ENCODE measurements at places on chromosomes 12 and 14.

DNA sequence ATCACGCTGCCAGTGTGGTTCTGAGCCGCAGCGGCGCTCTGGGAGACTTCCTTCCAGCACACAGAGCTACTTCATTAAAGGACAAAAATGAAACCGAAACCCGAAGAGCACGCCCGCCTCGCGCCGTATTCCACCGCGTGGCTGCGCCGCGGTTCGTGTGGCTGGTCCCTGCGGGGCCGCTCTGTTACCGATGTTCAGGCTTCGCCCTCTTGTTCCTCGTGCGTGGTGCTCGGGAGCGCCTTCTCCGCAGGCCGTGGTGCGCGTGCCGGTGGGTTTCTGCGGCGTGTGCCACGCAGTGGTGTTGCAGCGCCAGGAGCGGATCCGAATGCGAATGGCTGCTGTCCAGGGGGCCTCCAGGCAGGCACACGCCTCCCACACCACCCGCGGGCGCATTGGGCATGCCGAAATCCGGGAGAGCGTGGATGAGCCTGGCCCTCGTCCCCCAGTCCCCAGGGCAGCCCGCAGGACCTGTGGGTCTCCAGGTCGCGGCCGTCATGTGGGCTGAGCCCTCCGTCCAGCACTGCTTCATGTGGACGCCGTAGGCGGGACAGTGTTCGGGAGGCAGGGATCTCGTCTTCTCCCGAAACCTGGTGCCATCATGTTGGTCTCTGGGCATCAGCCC, 91.2 kb downstream of the ADGRD1 start:
- DNase-seq, result no peak

- DNase-seq, result no peak
These were observed 120.1 kb downstream of the RALGAPA1 start for GRCh38 chr14:35689000-35689460.

DNA sequence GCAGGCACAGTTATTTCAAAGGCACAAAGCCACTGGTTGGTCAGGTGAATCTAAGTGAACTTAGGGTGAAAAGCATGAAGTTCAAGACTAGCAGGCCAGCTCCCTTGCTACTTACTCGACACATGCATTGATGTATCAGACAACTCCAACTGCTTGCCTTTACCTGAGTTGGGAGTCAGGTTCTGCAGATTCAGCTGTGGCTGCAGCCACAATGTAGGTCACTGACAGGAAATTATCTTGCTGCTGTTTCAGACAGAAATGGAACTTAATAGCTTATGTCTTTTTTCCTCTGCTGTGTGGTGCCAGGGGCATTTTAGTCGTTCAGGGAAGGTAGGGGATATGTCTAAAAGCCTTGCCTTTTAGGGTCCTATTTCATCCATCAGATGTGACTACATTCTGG, 125.6 kb upstream of the RPH3A start:
- DNase-seq, result no peak

DNA sequence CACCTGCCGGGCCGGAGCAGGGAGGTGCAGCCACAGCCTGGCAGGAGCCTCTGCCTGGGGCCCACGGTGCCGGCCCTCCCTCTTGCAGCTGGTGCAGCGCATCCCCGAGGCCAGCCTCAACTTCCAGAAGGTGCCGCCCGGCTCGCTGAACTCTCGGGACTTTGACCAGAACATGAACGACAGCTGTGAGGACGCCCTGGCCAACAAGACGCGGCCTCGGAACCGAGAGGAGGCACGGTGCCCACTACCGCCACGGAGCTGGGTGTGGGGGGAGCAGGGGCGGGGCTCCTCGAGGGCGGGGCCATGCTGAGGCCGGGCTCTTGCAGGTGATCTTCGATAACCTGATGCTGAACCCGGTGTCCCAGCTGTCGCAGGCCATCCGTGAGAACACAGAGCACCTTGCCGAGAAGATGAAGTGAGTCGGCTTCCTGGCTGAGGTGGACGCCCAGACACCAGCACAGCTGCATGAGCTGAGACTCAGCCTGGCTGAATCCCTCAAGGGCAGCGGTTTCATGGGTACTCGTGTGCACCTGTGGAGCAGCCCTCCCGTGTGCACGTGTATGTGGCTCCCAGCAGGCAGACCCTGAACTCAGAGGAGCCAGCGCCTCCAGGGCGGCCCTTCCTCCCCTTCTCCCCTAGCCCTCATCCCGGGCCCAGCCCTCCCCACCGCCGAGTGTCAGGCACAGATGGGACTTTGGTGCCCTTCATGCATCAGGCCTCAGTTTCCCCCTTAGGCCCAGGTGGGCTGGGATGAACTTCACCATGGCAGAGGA, 28.6 kb downstream of the CEP170B start:
- DNase-seq, result no peak

- no peak for DNase-seq
These were observed 67.4 kb downstream of the ADGRD1 start for GRCh38 chr12:131021154-131021541.

- no peak for DNase-seq
These were observed 234.4 kb upstream of the PRKD1 start for GRCh38 chr14:30162066-30162465.
